ENCODE measurements at places on chromosomes 13 and 19.
A peak's percentile ranks its signal among the peaks of the same experiment; 100 is the strongest.

GRCh38 chr13:110194451-110194850, 112.5 kb downstream of the COL4A1 start:
- DNase-seq = no peak

DNA sequence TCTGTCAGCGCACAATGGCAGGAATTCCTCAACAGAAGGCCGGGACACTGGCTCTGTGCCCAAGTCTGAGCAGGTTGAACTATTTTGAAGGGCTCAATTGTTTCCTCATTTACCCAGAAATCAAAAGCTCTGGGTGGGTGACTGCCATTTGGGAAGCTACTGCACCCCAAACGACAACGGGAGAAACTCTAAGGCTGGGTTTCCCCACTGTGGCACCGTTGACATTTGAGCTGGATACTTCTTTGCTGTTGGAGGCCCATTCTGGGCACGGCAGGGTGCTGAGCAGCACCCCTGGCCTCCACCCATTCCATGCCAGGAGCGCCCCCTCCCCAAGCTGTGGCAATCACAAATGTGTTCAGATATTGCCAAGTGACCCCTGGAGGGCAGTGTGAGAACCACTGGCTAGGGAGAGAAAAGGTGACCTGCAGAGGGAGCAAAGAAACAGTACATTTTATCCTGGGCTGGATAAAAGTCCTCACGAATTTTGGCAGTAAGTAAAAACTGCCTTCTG, 62.5 kb downstream of the RFX2 start:
- DNase-seq = no peak

DNA sequence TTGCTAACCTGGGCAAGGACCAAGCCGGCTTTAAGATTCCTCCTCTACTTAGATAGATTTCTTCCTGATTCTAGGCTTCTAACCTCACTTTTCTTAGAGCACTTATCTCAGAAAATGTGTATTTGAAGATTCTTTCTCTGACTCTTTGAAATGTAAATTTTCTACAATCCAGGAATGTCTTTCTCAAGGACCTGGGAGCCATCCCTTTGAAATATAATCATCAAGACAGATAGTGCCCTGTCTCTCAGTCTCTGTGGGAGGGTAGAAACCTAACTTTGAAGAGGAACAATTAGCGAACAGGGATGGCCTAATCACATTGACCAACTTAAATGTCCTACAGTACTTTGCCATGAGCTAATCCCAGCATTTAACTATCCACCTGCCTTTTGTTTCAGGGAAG, 1646.0 kb downstream of the PCDH9 start:
- DNase-seq = no peak

DNA sequence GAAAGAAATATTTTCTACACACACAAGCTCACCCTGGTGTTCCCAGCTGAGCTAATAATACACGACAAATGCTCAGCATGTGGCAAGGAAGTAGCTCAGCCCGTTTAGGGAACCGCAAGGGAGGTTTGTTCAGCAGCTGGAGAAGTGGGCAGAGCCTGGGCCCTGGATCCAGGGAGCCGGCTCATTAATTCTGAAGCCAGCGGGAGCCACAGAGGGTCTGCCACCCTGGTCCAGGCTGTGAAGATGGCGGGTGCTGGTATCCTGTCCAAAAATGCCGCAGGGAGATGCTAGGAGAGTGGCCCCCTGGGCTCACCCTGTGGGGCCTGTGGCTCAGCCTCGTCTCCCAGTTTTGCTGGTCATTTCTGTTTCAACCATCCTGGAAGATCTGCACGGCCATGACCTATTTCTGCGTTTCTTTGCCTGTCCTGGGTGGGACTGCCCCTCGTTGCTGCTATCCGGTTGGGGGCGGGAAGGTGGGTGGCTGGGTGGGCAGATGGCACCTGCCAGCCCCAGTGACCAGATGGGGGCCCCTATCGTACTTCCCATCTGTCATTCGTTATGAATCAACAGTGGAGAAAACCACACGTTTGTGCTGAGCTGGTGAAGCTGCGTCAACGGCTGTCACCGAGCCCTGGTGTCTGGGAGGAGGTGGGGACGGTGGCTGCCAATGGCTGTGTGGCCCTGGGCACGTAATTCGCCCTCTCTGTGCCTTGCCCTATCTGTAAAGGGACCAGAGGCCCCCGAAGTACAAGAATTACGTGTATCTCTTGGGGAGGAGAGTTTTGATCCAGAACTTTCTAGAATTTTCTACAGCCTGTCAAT, 2.7 kb upstream of the GNA15 start:
- DNase-seq = peak; percentile 69

GRCh38 chr13:41880966-41881365, 79.9 kb downstream of the VWA8 start:
- no peak for DNase-seq

DNA sequence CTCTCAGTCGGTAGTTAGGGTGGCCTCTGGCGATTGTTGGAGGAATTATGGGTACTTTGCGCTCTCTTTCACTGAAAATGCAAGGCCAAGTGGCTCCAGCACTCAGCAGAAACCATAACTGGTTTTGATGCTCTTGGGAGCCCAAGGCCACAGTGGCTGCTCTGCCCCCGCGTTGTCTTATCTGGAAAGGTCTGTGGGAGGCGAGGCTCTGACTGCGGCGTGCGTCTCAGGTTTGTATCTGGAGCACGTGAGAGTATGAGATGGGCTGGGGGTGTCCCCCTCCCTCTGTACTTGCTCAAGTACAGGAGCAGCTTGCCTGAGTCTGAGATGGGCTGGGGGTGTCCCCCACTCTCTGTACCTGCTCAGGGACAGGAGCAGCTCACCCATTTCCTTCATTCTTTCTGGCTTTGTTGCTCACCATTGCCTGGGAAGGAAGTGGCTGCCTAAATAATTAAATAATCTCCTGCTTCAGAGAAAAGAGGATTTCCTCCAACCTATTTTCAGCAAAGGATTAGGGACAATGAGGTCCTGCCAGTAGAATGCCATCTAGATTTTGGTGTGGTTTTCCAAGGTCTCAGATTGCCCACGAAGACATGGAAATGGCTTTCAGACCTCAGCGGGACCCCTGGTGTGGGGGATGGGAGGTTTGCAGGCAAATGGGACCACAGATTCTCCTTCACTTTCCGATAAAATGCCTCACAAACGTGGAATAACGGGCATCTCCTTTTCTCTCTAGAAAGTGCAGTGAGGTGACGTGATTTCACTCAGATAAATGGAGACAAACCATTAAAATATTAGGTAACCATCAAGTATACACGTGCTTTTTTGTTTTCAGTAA, 14.7 kb downstream of the ATP11A start:
- no peak for DNase-seq

GRCh38 chr13:26168835-26169234, 53.3 kb downstream of the RNF6 start:
- DNase-seq = no peak

- no peak for DNase-seq
Observed at GRCh38 chr13:31922724-31923123, 108.8 kb upstream of the FRY start.

- no peak for DNase-seq
Observed at GRCh38 chr19:57161985-57162539, 5.2 kb downstream of the DUXA start.

DNA sequence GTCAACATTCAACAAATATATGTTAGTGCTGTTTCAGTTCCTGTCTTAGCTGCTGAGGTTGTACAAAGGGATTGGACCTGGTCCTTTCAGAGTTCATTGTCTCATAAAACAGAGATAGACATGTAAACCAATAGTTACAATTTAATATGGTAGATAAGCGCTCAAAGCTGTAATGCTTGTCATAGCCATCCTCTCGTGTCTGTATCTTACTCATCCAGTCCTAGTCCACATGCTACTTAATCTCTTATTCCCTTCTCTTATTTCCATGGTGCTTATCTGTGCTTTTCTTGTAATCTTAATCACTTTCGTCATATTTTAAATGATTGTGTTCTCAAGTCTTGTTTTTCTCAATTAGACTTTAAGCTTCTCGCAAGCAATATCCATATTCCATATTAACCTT, 185.2 kb upstream of the OBI1 start:
- DNase-seq = no peak

DNA sequence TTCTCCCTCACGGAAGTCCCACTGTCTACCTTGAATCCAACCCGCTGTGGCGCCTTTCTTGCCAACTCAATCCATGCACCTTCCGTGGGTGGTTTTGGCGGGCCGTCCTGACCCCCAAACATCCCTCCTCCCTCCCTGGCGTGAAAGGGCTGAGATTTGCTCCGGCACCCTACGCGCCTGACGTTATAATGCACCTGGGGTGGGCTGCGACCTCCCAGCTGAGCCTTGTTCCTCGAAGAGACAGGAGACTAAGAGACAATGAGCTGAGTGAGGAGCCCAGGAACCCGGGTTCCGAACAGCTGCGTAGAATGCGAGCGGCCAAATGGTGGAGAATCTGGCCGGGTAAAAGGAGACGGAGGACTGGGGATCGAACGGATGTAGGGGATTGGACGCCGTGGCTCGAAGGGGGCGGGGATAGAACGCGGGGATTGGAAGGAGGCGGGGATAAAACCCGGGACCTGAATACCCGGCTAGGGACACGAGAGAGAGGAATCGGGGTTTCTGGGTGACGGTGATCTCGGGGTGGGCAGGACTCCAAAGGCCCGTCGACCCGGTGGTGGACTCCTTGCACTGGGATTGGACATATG, at the start of gene CPT1C:
Gene CPT1C, plus strand, starts transcription at position 461 of the 587 bp plus-strand sequence. CDS start 1,137 bp downstream, outside the sequence.
- peak; percentile 29 for DNase-seq

- DNase-seq = no peak
Observed at GRCh38 chr13:59172076-59172475, 991.7 kb downstream of the DIAPH3 start.

All from T follicular helper cell (primary cell).